ENCODE measurements at places on chromosomes 12 and 14. TPM values are rescaled to one million over a fixed set of nuclear protein-coding genes. Genes with fewer than 3 reads are reported as not detected.

The CHPT1 gene
- total RNA-seq = 22.0 TPM

The KRT73 gene
- total RNA-seq = not detected

The E2F7 gene
- total RNA-seq = 3.9 TPM

The LRP1-AS gene
- not detected for total RNA-seq

All from smooth muscle cell of bladder (primary cell).